K562 (cell line): ENCODE measurements at places on chromosomes 4 and X. TPM values are rescaled to one million over a fixed set of nuclear protein-coding genes. Genes with fewer than 3 reads are reported as not detected.

DNA sequence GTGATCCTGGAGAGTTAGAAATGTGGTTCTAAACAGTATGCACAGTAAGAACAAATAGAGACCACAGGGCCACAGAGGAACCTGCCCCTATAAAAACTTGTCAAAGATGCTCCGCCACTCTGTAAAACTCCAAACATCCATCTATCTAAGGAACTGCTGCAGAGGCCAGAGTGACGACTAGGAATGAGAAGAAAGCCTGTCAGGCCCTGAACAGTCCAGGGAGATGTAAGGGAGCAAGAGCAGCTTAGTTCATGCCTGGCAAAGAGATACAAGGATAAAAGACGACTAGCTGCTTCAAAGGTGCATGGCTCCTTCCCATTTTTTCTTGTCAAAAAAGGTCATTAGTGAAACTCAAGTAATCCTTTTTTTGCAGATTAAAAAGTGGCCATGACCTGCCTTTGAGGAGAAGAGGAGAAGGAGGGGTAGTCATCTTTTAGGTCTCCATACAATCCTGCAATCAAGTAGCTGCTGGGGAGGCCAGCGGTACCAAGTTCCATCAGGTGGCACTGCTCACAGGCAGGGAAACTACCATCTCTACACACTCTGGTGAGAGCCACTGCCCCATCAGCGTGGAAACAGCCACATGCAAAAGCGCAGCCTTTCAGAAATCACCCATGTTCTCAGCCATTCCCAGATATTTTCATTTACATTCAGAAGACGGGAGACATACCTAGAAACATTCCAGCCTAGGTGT, 162.1 kb downstream of the TSPAN5 start:
- H3K27ac ChIP-seq: no peak overlapping the region
- no peak overlapping the region for H3K4me3 ChIP-seq
- no peaks in the 10 kb centered on the region for H3K36me3 ChIP-seq
- DNase-seq: no peak
- H3K4me1 ChIP-seq: no peaks in the 10 kb centered on the region; the same call in 2 of the 3 replicates

GRCh38 chr4:108716340-108716739, 46.5 kb downstream of the ETNPPL start:
- H3K36me3 ChIP-seq: no peaks in the 10 kb centered on the region
- H3K27me3 ChIP-seq: peaks cover 8% of the 10 kb centered on the region; the same call in 1 of the 2 replicates
- no peaks in the 10 kb centered on the region; the same call in 2 of the 3 replicates for H3K4me1 ChIP-seq
- DNase-seq: no peak
- H3K27ac ChIP-seq: no peak overlapping the region
- H3K4me3 ChIP-seq: no peak overlapping the region

- no peaks in the 10 kb centered on the region for H3K36me3 ChIP-seq
- no peaks in the 10 kb centered on the region for H3K27me3 ChIP-seq
- no peak overlapping the region for H3K4me3 ChIP-seq
These were observed 222.1 kb upstream of the GALNT7 start for GRCh38 chr4:172946503-172946902.

- H3K4me1 ChIP-seq: peaks cover 12% of the 10 kb centered on the region; the same call in 2 of the 3 replicates
- H3K36me3 ChIP-seq: peaks cover 15% of the 10 kb centered on the region; the same call in 2 of the 3 replicates
- no peak overlapping the region for H3K4me3 ChIP-seq
- no peaks in the 10 kb centered on the region for H3K27me3 ChIP-seq
- peak overlapping the region; percentile 72 for H3K27ac ChIP-seq
- peak; percentile 82 for DNase-seq
These were observed 77.0 kb downstream of the LRP2BP start for GRCh38 chr4:185318679-185319078.

Gene PDE6B
- not detected in 2 replicates for total RNA-seq

Gene XAGE1A
- 58.9 and 59.0 TPM in 2 replicates for total RNA-seq

Gene FRAS1
- 0.07 and 0.11 TPM in 2 replicates for total RNA-seq

Gene GALNTL6
- total RNA-seq: 0.25 and 0.47 TPM in 2 replicates
